ENCODE measurements at places on chromosomes 2 and 18.

DNA sequence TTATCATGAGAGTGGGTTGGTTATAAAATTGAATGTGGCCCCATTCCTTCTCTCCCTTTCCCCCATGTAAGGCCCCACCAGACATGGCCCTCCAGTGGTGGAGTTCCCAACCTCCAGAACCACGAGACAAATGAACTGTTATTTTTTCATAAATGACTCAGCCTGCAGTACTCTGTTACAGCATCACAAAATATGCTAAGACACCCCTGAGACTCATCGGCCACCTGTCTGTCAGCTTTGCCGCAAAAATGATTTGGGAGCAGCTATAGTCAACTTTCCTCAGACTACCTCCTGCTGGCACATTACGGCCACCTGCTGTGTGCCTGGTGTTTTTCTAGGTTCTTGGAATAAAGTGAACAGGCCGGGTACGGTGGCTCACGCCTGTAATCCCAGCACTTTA lies 21.4 kb upstream of the C1QL2 start:
- no peak for DNase-seq

- DNase-seq: no peak
Observed at GRCh38 chr2:236610991-236611821, 41.6 kb downstream of the ACKR3 start.

- DNase-seq: no peak
Observed at GRCh38 chr2:179048099-179048498, 1.8 kb downstream of the CCDC141 start.

GRCh38 chr2:163347982-163348856 lies 387.6 kb downstream of the FIGN start:
- no peak for DNase-seq

GRCh38 chr18:59898609-59899297 lies 1.0 kb upstream of the PMAIP1 start:
- no peak for DNase-seq

- DNase-seq: no peak
Observed at GRCh38 chr2:164933671-164934189, 21.6 kb downstream of the SLC38A11 start.

DNA sequence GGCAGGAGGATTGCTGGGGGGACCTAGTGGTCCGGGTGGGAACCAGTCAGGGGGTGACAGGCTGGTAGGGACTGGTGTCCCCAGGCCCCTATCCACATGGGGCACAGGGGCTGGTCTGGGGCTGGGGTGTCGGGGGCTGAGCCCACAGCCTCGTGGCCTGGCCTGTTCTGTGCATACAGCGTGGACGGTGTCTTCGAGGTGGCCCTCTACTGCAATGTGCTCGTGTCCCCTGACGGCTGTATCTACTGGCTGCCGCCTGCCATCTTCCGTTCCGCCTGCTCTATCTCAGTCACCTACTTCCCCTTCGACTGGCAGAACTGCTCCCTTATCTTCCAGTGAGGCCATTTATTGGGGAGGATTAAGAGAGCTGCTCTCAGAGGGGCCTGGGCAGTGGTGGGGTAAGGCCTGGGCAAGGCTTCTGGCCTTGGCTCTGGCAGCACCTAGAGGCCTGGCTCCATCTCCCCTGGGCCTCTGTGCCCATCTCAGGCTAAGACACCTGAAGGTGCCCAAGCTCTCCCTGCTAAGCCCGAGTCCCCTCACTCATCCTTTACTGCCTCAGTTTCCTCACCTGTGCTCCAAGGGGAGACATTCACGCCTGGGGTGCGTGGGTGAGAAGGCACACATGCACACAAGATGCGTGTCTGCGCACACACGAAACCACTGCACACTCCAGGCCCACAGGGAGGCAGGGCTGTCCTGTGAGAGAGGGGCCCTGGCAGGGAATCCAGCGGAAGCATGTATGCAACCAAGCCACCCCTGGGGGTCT lies 1.9 kb downstream of the CHRNG start:
- no peak for DNase-seq

GRCh38 chr2:127047716-127048617 lies 59.0 kb downstream of the BIN1 start:
- DNase-seq: no peak

All from GM04503 (cell line).